ENCODE measurements at places on chromosomes 1 and 21.

- no peak for DNase-seq
Observed at GRCh38 chr1:227192163-227192562, 126.1 kb downstream of the CDC42BPA start.

DNA sequence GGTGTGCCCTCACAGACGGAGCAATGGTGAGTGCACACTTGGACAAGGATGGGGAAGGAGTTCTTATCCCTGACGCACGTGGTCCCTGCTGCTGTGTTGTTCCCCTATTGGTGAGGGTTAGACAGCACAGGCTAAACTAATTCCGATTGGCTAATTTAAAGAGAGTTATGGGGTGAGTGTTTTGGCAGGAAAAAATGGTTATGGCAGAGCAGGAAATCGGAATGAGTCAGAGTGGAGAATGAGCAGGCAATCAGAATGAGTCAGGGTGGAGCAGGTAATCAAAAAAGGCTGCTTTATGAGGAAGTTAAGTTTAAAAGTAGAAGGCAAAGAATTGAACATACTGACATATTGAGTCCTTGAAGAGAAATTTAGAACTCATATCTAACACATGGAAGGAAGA is 100.5 kb downstream of the NGF start:
- no peak for DNase-seq

DNA sequence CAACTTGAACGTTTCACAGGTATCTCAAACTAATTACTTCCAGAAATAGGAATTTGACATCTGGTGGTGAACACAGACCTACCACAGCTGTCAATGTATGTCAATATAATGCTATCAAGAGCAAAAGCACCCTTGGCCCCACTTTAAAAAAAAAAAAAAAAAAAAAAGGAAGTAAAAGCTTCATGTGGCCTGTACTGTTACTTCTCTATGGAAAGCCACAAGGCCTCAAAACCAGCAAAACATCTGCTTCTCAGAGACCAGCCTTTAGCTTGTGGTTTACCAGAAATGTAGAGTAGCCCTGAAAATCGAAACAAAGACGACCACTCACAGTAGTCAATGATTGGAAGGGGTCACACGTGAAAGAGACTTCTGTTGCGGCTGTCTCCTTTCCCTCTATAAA is 109.6 kb downstream of the SLC45A1 start:
- peak; percentile 43 for DNase-seq

- no peak for DNase-seq
Observed at GRCh38 chr1:54404939-54405897, 976 bp downstream of the SSBP3 start.

GRCh38 chr1:92515796-92516201 is 29.1 kb upstream of the GFI1 start:
- DNase-seq = no peak

- no peak for DNase-seq
Observed at GRCh38 chr1:110529011-110529410, 10.0 kb upstream of the KCNA10 start.

GRCh38 chr1:94327001-94327690 is 89.8 kb upstream of the ARHGAP29 start:
- DNase-seq = no peak

DNA sequence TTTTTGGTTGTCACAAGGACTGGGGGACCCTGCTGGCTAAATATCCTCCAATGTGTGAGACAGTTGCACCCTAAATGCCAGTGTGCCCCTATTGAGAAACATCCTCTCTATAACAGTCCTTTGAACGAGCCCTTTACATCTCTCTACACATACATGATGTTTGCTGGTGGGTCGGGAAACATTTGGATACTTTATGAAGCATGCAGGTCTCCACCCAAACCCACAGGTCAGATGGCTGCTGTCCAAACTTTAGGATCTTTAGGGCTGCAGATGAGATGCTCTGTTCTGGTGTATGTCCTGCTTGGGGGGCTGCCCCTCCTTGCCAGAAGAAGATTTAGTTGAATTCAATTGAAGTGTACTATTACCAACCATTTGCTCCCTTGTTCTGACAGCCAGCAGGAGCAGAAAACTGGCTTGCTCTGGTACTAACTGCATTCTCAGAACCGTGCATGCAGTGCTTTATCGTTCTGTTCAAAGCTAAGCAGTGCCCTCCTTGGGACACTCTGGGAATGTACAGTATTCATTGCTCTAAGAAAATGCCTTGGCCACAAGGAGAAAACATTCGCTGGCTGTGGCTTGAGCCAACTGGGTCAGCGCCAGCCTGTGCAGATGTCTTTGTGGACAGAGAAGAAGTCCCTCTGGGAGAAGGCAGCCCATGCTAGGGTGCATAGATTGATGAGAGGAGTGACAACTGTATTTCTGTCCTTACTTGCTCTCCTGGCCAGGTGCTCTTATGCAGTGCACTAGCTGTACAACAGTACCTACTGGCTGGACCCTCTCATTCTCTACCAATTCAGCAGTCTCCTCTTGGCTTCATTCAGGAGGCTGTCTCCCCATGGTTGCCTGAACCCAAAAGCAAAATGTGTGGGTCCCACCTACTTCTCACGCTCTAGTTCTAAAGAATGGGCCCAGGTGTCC is 61.4 kb upstream of the DIRAS3 start:
- no peak for DNase-seq

GRCh38 chr1:6599141-6599975 is 3.3 kb downstream of the KLHL21 start:
- peak; percentile 12 for DNase-seq

GRCh38 chr1:225462714-225463574 is 35.1 kb upstream of the LBR start:
- no peak for DNase-seq

DNA sequence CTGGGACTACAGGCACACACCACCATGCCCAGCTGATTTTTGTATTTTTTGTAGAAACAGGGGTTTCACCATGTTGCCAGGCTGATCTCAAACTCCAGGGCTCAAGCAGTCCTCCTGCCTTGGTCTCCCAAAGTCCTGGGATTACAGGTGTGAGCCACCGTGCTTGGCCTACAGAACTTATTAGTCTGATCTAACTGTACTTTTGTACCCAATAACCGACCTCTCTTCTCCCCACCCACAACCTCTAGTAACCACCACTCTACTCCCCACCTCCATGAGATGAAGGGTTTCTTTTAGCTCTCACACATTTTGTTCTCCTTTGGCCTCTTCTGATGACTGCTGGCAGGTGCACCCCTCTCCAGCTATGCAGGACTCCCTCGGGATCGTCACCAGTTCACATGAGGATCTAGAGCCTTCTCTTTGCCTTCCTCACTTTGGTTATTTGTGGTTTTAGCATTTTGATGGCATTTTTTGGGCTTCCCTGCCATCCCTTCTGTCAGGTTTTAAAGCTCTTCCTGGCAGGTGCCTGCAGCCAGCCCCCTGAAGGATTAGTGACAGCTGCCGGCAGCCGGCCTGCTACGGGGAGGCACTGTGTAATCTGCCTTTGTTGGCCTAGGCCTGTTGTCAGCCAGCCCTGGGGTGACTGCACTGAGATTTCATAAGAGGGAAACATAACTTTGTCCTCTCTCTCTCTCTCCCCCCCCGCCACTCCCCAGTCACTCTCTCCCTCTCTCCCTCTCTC is 99.8 kb upstream of the ATP1A1 start:
- no peak for DNase-seq

DNA sequence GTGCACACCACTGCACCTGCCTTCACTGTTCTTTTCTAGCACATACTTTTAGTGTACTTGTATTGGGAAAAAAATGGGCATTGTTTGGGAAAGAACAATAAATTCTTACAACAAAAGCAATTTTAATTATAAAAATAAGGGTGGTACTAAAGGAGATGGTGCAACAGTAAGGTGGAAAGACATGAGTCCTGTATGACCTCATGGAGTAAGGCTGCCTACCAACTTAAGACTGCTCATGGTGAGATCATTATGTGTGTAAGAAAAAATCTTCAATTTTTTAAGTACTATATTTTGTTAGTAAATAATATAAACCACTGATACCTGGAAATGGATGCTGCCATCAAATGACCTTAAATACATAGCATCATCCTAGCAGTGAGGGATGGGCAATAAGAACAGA is 29.6 kb upstream of the PHGDH start:
- no peak for DNase-seq

DNA sequence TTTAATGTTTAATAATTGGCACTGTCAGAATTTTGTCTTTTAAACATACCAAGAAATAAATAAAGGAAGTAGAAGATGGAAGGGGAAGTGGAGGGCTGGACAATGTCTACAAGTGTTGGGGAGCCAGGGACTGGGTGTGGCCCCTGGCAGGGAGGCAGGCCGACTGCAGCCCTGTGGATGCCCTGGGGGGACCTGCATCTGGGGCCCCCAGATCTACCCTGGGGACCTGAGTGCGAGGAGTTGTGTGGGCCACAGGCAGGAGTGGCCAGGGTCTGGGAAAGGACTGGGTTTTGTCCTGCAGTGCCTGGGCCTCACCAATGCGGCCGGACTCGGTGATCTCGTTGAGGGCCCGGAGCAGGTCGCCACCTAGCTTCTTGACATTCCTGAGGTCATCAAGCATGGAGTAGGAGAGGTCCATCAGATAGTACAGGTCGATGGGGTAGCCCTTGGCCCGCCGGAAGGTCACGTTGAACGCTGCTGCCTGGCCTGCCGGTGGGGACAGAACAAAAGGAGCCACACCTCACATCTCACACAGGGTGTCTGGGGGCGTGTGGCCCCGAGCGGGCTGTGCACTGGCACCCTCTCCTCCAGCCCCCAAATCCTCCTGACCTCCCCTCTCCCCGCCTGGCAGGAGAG is 17.5 kb downstream of the ITGB2 start:
- no peak for DNase-seq

- DNase-seq = peak; percentile 22
Observed at GRCh38 chr1:226717256-226717909, 21.7 kb downstream of the ITPKB start.

GRCh38 chr1:175040324-175040879 is 17.2 kb upstream of the MRPS14 start:
- no peak for DNase-seq

DNA sequence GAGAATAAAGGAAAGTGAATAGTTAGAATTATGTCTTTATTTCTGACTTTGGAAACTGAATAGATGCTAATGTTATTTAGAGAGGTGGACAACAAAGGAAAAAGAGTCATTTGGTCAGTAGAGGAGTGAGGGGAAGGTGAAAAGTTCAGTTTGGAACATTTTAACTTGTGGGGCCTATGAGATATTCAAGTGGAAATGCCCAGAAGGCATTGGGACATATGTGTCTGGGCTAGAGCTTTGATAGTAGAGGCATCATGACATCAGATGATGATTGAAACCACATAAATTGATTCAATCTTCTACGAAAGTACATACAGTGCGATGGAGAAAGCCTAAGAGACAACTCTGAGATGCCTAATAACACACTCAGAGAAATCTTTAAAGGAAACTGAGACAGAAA is 151.7 kb upstream of the COL11A1 start:
- no peak for DNase-seq

DNA sequence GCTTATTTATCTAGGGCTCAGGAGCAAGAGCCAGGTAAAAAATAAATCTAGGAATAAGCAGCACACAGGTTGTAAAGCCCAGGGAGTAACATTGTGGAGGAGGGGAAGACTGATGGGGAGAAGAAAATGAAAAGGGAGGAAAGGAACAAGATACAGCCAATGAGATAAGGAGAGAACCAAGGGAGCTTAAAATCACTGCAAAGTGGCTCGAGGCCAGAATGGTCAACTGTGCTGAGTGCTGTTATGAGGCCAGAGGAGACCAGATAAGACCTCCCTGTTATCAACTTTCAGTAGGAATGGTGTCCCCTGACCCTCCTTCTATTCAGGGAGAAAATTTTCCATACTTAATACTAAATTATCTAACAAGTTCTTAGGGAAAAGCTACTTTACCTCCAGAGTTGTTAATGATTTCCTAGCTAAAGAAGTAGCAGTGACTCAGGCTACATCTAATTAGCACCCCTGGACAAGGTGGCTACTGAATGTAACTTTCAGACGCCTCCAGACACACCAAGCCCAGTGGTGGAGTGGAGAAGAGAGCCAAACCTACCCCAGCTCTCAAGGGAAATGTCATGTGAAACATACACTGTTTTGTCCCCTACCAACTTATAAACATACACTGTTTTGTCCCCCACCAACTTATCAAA is 25.5 kb downstream of the ENAH start:
- no peak for DNase-seq

- DNase-seq = no peak
Observed at GRCh38 chr1:201606623-201607022, 67.7 kb downstream of the NAV1 start.

GRCh38 chr1:5493851-5494311 is 498.3 kb downstream of the NPHP4 start:
- no peak for DNase-seq

DNA sequence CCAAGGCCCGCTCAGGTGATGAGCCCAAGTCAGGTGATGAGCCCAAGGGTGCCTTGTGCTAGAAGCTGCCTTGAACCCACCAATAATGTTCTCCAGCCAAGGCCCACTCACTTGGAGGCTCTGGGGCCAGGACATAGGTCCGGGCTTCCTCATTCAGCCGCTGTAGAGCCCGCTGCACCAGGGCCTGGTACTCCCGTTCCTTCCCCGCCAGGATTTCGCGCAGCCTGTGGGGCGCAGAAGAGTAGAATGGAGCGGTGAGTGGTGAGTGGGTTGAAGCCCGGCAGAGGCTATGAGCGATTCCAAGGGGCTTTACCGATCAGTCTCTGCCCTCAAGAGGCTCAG is 10.5 kb downstream of the MAP3K6 start:
- peak; percentile 12 for DNase-seq

GRCh38 chr1:2982615-2983318 is 38.5 kb upstream of the ACTRT2 start:
- no peak for DNase-seq

DNA sequence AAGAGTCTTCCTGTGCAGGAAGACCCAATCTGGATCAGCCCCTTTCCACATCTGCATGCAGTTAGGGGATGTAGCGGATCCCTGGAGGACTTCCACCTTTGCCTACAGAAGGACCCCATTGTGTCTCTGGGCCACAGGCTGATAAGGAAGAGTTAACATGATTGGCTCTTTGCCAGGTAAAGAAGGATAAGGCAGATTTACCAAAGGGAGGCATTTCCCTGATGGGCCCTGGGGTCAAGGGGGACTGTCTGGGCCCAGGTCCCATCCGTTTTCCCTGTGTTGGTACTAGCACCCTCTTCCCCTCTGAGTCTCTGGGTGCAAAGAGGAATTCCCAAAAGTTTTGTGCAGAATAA is 29.1 kb downstream of the SLC26A9 start:
- no peak for DNase-seq

GRCh38 chr1:210981490-210981889 is 152.5 kb downstream of the KCNH1 start:
- no peak for DNase-seq

DNA sequence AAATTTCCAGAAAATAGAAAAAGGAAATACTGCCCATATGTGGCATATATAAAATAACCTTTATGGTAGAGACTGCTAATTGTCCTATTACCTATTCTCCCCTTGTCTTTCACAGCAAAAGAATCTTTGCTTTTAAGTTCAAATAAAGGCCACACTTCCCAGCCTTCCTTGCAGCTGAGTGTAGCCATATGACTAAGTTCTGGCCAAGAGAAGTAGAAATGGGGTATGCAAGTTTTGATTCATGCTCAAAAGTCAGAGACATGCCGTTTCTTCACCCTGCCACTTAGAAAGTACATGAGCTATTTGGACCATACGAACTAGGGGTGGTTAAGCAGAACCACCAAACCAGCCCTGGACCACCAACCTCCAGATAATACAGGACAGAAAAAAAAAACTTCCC is 18.3 kb upstream of the S100A2 start:
- DNase-seq = no peak
